ENCODE measurements at places on chromosomes 16 and 17.

- DNase-seq: no peak
Observed at GRCh38 chr17:8504460-8505207, 69.0 kb downstream of the NDEL1 start.

DNA sequence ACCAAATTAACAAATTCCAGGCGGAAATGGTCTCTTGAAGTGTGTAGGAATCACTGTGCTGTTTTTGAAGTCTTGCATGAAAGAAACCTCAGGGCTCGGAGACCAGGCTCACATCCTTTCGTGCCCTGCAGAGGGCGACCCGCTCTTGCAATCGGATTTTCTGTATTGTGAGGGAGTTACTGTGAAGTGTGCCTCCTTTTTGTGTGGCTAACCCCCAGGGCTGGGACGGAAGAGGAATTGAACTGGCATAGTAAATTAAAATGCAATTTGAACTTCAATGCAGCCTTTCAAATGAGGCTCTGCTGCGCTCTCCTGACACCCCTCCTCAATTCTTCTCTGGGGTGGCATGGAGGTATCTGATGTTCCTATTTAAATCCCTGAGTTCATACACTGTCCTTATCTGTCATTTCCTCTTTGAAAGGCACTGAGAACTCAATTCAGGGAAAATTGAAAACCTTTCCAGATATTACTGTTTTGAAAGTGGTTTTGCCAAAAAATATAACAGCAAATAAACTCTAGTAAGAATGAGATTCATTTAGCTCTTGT lies 51.5 kb upstream of the MGAT5B start:
- peak; percentile 35 for DNase-seq

DNA sequence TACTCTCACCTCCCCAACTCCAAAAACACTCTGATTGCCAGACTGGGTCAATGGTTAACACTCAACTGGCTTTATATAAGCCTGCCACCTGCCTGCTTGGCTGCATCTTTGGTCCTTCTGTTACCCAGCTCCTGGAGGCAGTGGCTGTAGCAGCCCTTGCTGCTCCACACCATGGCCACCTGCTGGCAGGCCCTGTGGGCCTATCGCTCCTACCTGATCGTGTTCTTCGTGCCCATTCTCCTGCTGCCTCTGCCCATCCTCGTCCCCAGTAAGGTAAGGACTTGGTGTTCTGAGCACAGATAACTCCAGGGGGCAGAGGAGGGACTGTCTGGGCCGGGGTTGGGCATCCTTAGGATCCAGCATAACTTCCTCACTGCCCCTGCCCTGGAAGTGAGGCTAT lies at the start of gene SLC13A2:
TSS of gene SLC13A2 (plus strand) at position 103 of the 400 bp plus-strand sequence. CDS start at position 172, 69 bp downstream.
- no peak for DNase-seq

- no peak for DNase-seq
Observed at GRCh38 chr16:49560004-49560830, 186.6 kb downstream of the C16orf78 start.
